ENCODE measurements at places on chromosomes 11 and 22.
A peak's percentile ranks its signal among the peaks of the same experiment; 100 is the strongest.

DNA sequence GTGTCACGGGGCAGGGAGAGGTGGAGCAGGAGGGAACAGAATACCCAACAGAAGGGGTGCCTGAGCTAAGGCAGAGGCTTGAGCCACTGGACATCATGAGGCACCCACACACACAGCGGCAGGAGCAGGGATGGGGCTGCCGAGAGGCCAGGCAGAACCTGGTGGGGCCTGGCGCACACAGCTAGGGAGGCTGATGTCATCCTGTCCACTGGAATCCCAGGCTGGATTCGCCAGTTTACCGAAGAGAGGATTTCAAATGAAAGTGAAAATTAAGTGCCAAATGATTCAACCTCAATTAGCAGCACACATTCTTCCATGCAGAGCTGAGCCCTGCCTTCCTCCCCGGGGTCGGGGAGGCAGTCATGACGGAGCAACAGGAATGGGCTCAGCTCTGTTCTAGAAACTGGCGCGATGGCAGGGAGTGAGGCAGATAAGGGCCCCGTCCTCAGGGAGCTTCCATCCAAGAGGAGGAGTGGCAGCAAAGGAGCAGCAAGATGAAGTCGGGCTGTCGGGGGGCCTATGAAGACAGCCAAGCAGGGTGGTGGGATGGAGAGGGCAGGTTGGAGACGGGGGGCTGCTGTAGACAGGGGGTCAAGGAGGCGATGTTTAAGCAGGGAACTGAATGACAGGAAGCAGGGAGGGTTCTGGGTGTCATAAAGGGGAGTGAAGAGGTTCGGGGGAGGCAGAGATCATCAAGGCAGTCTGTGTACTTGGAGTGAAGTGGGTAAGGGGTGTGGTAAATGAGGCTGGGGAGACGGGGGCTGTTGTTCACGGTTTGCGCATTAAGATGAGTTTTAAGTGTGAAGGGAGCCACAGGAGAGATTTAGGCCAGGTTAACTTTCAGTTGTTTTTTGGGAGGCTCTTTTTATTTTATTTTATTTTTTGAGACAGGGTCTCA, 6.4 kb downstream of the RAC2 start:
- DNase-seq, result no peak

DNA sequence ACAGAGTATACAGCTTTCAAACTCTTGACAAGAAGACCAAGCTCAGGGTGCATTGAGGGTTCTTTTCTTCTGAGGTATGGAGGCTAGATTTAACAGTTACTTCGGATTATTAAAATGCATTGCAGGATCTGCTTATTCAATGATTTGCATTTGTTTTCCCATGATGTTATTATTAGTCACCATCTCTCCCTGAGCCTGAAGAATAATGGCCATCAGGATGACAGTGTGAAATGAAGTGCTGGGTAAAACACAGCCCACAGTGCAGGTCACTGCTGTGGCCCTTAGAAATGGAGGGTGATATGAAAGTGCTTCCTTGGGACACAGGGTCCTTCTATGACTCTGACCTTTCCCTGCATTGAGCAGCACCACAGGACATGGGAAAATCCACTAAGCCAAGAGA, 40.0 kb downstream of the TECTA start:
- DNase-seq, result no peak

DNA sequence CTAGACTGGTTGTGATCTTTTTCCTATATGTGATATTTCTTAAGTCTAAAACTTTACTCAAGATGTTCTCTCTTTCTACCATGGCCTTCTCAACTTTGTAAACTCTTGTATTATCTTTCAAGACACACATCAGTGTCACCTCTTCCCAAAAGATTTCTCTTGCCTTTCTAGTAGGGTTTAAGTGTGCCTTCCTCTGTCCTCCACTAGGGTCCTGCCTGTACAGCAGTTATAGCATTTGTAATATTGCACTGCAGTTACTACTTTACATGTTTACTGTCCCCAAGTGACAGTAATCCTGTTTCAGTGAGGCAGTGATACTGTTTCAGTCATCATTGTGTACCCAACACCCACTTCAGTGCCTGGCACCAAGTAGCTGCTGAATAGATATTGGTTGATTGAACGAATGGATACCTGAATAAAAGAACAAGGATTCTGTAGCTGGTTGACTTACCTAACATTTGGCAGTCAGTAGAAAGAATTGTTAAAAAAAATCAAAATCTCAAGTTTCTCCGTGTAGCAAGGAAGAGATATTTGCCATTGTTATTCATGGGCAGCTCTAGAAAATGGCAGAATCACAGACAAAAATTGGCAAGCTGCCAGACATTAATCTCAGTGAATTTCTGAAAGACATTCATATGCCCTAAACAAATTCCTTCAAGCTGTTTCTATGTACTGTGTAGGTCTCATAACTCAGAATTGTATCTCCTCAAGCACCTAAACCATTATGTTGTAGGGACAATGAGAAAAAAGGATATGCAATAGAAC, 79.4 kb downstream of the RBMXL2 start:
- DNase-seq, result no peak

GRCh38 chr11:128492461-128492860, 94.9 kb downstream of the ETS1 start:
- DNase-seq, result no peak

GRCh38 chr22:40399621-40400020, 29.2 kb downstream of the SGSM3 start:
- no peak for DNase-seq

- DNase-seq, result no peak
These were observed 9.6 kb upstream of the CD248 start for GRCh38 chr11:66326261-66327111.

- DNase-seq, result peak; percentile 4
These were observed 735.0 kb downstream of the BRD1 start for GRCh38 chr22:49092716-49093115.

DNA sequence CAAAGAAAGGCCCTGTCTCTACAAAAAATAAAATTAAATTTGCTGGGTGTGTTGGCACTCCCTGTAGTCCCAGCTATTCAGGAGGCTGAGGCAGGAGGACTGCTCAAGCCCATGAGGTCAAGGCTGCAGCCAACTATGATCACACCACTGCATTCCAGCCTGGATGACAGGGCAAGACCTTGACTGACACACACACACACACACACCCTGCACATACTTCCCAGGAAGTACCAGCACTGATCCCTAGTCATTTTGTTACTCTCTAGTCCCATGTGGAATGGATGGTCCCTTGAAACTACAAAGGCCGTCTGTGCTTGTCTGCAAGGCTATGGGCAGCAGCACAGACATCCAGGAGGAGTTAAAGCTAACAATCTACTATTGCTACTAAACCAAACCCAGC, 59.7 kb upstream of the CYP2D6 start:
- DNase-seq, result no peak

GRCh38 chr22:32720924-32721323, 80.6 kb upstream of the TIMP3 start:
- no peak for DNase-seq

DNA sequence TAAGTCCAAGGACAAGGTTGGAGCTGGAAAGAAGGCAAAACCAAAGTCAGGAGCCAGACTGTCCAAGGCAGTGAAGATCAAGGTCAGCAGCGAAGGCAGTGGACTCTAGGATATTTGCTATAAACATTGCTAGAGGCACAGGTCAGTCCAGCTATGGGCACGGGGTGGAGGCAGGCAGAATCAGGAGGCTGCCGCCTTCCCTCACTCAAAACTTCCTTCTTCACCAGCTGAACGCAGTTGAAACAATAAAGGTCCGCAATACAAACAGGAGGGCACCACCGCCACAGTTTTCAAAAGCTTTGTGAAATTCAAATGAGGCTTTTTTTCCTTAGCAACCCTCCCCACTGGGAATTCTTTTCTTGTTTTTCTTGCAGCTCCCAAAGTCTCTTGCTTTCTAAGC, 372.4 kb downstream of the NXPE2 start:
- DNase-seq, result no peak

GRCh38 chr11:127818625-127819024, 768.7 kb downstream of the ETS1 start:
- DNase-seq, result no peak

DNA sequence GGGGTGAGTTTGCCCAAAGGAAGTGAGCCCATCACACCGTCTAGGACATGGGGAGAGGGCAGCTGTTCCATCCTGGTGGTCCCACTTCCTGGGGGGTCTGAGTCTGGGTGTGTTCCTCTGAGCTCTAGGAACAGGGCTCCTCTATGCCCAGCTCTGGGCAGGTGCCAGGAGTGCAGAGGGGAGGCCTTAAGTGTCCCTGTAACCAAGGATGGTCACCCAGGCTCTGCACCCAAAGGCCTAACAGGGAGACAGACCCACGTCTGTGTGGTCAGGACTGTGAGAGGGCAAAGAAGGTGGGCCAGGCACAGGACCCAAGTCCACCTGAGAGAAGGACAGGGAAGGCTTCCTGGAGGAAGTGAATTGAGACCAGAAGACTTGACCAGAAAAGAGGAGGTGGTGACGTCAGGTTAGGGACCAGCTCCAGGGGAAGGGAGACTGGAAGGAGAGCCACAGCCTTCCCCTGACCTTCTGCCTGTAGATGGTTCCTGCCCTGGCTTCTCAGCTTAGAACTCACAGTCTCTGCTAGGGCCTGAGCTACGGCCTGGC, 11.3 kb upstream of the TCF20 start:
- DNase-seq, result no peak

- peak; percentile 65 for DNase-seq
These were observed 9.4 kb downstream of the LHFPL7 start for GRCh38 chr22:24937114-24937513.

DNA sequence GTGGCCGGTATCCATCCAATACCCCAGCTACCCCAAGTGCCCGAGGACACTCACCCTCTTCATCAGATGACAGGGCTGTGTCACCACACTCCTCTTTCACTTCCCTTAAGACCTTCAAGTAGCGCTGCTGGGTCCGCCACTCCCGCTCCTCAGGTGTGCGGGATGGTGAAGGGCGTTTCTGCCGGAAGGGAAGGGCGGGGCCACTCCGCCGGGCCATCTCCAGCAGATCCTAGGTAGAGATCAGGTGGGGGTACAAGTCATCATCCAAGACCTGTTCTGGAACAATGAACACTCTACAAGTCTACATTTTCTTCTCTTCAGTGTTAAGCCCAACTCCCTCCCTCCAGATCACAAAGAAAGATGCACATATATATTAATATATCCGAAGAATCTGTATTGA, 10.0 kb downstream of the NFRKB start:
- no peak for DNase-seq

- DNase-seq, result no peak
These were observed 88.1 kb downstream of the SERGEF start for GRCh38 chr11:17924713-17925112.

- no peak for DNase-seq
These were observed 30.4 kb downstream of the CYP2R1 start for GRCh38 chr11:14861680-14862079.

GRCh38 chr11:11998091-11998781, 10.2 kb downstream of the DKK3 start:
- no peak for DNase-seq
